ENCODE measurements at places on chromosomes 1 and 21.
A peak's percentile ranks its signal among the peaks of the same experiment; 100 is the strongest.

- no peak for DNase-seq
These were observed 273.4 kb upstream of the BEND5 start for GRCh38 chr1:49050041-49050440.

DNA sequence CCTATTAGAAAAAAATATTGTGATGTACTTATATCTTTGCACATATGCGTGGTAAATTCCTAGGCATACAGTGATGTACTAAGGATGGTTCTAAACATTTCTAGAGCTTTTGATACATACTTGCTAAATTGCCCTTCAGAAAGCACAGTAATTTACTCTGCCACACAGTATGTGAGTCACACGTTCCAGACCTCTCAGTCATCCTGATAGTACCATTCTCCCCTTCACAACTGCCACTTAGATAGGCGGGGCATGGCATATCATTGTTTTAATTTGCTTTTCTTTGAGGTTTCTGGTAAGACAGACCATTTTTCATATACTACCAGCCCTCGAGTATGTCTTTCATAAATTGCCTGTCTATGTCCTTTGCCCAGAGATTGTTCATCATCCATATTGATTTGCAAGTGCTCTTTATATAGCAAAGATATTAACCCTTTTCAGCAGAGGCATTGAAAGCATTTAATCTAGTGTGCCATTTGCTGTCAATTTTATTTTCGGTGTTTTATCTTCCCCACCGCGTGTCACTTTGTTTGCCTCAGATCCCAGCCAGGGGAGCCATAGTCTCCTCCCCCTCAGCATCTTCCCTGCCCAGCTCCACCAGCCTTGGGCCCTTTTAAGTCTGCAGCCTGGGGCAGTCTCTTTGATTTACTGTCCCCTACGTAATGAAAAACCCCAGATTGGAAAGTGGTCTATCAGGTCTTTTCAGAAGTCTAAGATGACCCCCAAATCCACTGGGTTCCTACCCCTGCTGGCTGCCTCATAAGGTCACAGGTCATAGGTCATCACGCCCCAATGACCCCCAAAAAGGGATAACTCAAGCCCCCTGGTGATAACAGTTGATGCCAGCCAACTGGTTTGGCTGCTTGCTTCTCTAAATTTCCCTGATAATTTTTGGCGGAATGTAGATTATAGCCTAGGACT lies 11.8 kb upstream of the PAX7 start:
- no peak for DNase-seq

GRCh38 chr21:35059742-35060141 lies 10.6 kb upstream of the RUNX1 start:
- DNase-seq: no peak

- no peak for DNase-seq
These were observed 271.1 kb downstream of the PTPRC start for GRCh38 chr1:198909973-198910372.

DNA sequence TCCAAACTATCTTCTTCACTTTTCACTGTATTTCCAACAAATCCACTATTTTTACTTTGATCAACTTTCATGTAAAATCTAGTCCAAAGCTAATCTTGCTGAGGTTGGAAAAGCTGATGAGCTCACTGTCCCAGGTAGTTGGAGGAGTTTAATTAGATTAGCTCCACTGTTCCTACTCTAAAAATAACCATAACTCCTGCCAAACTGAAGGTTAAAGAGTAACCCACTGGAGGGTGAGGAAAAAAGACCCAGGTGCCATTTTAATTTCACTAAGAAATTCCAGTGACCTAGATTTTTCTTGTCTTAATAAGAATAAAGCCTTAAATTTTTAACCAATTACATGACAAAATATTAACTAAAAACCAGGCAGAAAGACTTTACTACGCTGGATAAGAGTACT lies 15.3 kb downstream of the DCAF8 start:
- no peak for DNase-seq

DNA sequence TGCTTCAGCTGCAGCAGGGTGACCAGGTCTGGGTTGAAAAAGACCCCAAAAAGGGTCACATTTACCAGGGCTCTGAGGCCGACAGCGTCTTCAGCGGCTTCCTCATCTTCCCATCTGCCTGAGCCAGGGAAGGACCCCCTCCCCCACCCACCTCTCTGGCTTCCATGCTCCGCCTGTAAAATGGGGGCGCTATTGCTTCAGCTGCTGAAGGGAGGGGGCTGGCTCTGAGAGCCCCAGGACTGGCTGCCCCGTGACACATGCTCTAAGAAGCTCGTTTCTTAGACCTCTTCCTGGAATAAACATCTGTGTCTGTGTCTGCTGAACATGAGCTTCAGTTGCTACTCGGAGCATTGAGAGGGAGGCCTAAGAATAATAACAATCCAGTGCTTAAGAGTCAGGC lies 2.9 kb downstream of the C1QA start:
- no peak for DNase-seq

- no peak for DNase-seq
These were observed 8.4 kb downstream of the MMACHC start for GRCh38 chr1:45508295-45509151.

- DNase-seq: no peak
These were observed 458.9 kb downstream of the LMO4 start for GRCh38 chr1:87787551-87787950.

DNA sequence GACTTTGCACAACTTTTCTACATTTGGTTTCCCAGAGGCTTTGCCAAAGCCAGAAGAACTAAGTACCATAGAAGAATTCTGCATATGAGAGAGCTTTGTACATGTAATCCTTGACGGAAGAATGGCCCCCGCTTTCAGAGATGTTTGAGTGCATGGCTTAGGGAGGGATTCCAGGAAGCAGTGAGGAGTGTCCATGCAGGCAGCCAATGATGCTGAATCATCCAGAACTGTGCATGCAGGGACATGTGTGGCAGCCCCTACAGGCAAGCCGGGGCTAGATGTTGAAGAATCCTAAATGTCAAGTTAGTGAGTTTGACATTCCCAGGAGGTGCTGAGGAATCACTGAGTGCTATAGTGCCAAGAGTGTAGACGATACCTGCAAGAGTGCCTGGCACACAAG lies 9.9 kb upstream of the HAO2 start:
- DNase-seq: no peak

DNA sequence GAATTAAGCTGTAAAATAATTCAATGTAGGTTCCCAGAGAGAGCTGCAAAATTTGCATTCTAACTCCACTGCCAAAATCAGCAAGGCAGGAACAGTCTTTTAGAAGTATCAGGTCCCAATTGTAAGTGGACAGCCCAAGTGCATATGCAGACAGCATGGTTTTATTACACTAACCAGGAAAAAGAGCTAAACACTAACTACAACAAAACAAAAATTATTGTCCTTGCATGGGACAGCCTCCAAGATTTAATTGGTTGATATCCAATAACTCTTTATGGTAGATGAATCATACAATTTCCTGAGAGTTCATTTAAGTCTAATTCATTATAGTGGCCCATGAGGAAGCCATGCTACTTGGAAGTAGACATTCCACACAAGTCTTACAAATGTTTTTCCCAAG lies 154.3 kb upstream of the ZNF648 start:
- DNase-seq: no peak

- DNase-seq: peak; percentile 32
These were observed 105.3 kb upstream of the CLDN14 start for GRCh38 chr21:36584980-36585940.

- no peak for DNase-seq
These were observed 11.6 kb downstream of the IL6R start for GRCh38 chr1:154416471-154417337.

DNA sequence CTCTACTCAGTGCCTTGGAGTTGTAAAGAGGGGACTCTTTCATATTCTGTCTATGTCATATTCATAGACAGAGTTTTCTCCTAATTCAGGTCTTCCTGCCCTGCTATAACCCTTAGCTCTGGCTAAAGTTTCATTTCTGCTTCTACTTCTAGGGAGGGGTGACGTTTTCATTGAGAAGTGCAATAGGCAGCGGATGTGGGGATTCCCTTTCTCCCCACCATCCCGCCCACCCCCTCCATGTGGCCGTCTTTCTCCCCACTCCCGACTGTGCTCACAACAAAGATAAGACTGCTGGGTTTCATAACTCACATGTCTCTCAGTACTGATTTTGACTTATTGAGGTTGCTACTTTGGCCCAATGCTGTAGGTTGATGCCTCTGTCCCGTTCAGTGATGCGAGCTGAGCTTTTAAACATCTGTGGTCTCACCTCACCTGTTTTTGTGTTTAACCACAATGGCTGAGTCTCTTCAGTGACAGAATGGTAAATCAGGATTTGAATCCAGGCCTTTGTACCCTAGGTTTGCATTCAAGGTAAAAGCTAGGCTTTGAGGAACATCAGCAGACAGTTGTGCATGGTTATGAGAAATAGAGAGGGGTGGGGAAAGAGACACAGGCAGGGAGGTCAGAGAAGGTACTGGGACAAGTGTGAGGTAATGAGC lies 7.8 kb upstream of the KIF14 start:
- no peak for DNase-seq

- no peak for DNase-seq
These were observed 213.0 kb upstream of the CACYBP start for GRCh38 chr1:174786760-174787159.

DNA sequence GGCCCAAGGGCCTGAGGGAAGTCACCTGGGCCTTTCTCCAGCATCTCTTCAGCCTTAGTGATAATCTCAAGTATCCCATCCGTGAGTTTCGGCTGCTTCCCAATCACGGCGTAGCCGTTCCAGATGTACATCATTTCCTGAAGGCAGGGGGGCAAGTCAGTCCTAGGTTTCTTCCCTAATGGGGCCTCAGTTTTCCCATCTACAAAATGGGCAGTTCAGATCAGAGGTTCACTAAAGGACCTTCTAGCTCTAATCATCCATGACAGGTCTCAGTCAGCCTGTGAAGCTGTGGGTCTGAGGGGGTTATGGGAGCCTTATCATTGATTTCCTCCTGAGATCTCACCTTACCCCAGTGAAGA lies 39.9 kb downstream of the TTC39A start:
- DNase-seq: no peak

GRCh38 chr1:6208723-6209660 lies 3.1 kb downstream of the RNF207 start:
- no peak for DNase-seq

DNA sequence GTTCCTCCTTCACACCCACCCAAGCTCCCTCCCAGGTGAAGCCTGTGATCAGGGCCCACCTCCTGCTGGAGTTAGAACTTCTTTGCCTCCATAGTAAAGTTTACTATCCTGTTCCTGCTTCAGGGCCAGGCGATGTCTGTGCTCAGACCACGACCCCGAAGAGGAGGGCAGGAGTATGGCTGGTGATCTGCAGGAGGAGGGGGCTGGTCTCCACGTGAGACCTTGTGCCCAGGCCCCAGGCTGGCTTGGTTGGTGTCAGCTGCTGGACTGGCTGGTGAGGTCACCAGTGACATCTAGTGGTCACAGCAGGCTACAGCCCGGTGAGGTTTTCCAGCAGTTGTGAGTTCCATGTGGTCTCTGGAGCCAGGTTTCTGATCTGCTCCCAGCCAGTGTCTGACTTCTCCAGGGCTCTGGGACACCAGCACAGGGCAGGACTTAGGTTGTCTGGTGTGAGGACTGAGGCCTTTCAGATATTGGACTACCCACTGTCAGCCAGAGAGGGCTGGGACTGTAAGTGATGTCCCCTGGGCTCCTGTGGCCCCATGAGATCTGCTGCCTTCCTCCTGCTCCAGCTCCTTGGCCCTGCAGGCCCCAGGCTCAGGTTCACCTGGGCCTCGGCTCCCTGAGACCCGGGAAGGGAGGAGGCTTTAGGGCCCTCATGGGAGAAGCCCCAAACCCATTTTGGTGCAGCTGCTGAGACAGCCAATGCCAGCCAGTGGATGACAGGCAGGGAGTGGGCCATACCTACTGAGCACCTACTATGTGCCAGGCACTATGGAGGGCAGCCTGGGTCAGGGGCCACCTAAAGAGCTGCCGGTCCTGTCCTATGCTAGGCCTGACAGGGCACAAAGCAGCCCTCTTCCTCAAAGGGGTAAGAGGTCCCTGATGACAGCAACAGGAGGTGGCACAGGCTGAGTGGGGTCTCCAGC lies 6.0 kb upstream of the UBL4B start:
- no peak for DNase-seq

DNA sequence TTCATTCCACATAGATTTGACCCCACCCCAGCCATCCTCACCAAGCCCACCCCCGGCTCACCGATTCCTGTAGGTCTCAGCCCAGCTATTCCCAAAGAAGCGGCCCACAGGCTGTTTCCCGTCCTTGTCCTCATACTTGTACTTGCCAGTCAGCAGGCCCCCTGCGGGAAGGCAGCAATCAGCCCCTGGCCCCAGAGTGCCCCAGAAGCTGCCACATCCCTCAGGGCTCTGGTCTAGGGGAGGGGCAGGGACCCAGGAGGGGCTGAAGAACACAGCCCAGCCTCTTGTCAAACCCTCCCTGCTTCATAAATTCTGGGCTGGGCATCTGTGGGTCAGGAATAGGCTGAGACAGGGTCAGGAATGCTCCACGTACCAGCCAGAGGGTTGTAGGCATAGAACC lies 5.0 kb downstream of the AKR7A2 start:
- no peak for DNase-seq
